PC-9 (cell line): ENCODE measurements at places on chromosomes 13 and 19. TPM values are rescaled to one million over a fixed set of nuclear protein-coding genes. Genes with fewer than 3 reads are reported as not detected.

DNA sequence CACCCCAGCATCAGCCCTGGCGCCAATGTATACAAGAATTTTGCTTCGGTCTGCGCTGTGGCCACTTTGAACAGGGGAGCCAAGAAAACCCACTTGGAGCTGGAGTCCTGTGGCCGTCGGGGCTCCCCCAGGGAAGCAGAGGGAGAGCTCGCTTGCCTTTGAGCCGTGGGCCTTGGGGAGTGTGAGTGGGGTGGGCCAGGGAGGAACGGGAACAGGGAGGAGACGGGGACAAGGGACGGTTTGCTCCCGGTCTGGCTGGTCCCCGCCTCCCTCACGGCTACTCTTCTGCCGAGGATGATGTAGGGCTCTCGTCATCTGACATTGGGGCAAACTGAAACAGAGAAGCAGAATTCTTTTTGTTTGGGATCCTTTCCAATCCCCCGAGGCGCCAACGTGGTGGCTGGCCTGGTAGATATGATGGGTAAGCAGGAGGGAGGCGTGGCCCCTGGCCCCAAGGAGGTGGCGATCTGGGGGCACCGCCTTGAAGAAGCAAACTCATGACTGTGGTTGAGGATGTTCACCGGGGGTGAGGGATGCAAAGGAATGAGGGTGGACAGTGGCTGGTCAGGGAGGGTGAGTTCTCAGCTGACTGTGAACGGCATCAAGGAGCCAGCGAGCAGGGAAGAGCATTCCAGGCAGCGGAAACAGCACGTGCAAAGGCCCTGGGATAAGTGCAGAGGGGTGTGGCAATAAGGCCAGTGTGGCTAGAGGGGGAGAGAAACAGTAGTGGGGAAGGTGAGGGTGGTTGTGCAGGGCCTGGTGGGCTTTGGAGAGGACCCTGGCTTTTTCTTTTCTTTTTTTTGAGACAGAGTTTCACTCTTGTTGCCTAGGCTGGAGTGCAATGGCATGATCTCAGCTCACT is 10.9 kb upstream of the SPC24 start:
- H3K27me3 ChIP-seq: no peaks in the 10 kb centered on the region
- H3K27ac ChIP-seq: no peak overlapping the region
- no peak overlapping the region for H3K4me3 ChIP-seq
- no peaks in the 10 kb centered on the region for H3K36me3 ChIP-seq

DNA sequence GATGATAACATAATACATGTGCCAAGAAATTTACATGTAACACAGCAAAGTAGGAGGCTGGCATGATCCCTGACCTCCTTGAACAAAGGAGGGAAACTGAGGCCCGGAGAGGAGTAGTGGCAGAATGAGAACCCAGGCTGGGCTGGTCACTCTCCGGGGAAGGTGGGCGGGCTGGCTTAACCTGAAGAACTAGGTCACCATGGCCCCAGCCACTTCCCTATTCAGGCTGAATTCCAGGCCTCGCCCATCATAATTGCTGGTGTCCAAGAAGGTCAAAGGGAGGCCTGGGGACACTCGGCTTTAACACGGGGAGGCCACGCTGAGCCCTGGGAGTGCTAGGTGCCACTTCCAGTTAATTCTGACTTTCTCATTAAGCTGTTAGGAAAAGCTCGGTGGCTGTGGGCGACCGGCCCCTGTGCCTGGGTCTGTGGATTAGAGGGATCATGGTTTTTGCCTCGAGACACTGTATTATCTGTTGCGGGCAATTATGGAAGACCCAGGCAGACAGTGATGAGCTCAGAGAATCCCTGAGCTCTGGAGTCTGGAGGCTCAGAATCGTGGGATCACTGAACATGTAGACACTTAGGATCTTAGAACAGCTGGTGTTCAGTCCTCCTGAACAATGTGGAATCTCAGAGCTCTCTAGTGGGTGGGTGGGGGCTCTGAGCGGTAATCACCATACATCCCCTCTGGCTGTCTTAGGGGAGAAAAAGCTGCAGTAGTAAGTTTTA is 5.0 kb upstream of the TINCR start:
- H3K27me3 ChIP-seq: no peaks in the 10 kb centered on the region
- H3K36me3 ChIP-seq: no peaks in the 10 kb centered on the region
- peak overlapping the region; percentile 73 for H3K27ac ChIP-seq
- peaks cover 24% of the 10 kb centered on the region for H3K4me1 ChIP-seq
- H3K4me3 ChIP-seq: no peak overlapping the region

Gene ZNF773
- 12.1 and 14.0 TPM in 2 replicates for total RNA-seq

Gene RXFP2
- not detected in 2 replicates for total RNA-seq

Gene KLHL1
- not detected in 2 replicates for total RNA-seq
